Smooth muscle cell of the coronary artery (primary cell): ENCODE measurements at places on chromosomes 16 and 17. TPM values are rescaled to one million over a fixed set of nuclear protein-coding genes. Genes with fewer than 3 reads are reported as not detected.

ZNF174 gene
- 2.0 and 4.9 TPM in 2 replicates for total RNA-seq

SLC5A10 gene
- total RNA-seq, result under 0.01 and 0.47 TPM in 2 replicates

JMJD8 gene
- 21.8 and 28.3 TPM in 2 replicates for total RNA-seq

ZMYND15 gene
- 0.23 TPM in 1 of 2 replicates, not detected in the other for total RNA-seq

CTRB2 gene
- not detected in 2 replicates for total RNA-seq

PIK3R5 gene
- total RNA-seq, result not detected in 2 replicates

KRT20 gene
- not detected in 2 replicates for total RNA-seq

TMC7 gene
- 0.12 and 1.7 TPM in 2 replicates for total RNA-seq

HIC1 gene
- total RNA-seq, result 8.3 and 20.7 TPM in 2 replicates

CPNE7 gene
- 2.9 and 9.1 TPM in 2 replicates for total RNA-seq

HNF1B gene
- not detected in 2 replicates for total RNA-seq

AIPL1 gene
- total RNA-seq, result not detected in 2 replicates

FOXN1 gene
- total RNA-seq, result not detected in 2 replicates

EVPLL gene
- total RNA-seq, result not detected in 2 replicates

TBC1D3I gene
- 0.08 TPM in 1 of 2 replicates, not detected in the other for total RNA-seq

FAM171A2 gene
- 2.5 and 4.0 TPM in 2 replicates for total RNA-seq

TSNAXIP1 gene
- 1.2 and 1.9 TPM in 2 replicates for total RNA-seq

CETP gene
- total RNA-seq, result 0.15 and 0.23 TPM in 2 replicates

AOC2 gene
- 0.23 and 0.30 TPM in 2 replicates for total RNA-seq

HOXB7 gene
- 0.30 TPM in 1 of 2 replicates, not detected in the other for total RNA-seq
